ENCODE measurements at places on chromosomes 11 and 22.

DNA sequence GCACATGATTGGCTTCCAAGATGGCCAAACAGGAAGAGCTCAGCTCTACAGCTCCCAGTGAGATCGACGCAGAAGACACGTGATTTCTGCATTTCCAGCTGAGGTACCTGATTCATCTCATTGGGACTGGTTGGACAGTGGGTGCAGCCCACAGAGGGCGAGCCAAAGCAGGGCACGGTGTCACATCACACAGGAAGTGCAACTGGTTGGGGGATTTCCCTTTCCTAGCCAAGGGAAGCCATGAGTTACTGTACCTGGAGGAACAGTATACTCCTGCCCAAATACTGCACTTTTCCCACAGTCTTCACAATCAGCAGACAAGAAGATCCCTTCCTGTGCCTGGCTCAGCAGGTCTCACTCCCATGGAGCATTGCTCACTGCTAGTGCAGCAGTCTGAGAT is 131.2 kb downstream of the DLG2 start:
- no peak for DNase-seq

GRCh38 chr11:20464518-20464917 is 77.0 kb downstream of the PRMT3 start:
- DNase-seq = no peak

- no peak for DNase-seq
These were observed 950 bp upstream of the LAYN start for GRCh38 chr11:111539426-111540113.

DNA sequence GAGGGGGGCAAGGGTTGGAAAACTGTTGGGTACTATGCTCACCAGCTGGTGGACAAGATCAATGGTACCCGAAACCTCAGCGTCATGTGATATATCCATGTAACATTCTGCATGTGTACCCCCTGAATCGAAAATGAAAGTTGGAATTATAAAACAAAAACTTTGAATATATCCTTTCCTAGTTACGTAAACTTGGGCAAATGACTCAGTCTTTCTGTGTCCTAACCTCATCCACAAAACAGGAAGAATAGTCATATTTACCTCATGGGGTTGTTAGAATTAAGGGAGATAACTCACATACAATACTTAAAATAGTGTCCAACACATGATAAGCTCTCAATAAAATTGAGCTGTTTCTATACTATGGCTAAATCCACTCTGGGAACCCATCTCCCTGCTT is 620.1 kb upstream of the KIRREL3 start:
- no peak for DNase-seq

DNA sequence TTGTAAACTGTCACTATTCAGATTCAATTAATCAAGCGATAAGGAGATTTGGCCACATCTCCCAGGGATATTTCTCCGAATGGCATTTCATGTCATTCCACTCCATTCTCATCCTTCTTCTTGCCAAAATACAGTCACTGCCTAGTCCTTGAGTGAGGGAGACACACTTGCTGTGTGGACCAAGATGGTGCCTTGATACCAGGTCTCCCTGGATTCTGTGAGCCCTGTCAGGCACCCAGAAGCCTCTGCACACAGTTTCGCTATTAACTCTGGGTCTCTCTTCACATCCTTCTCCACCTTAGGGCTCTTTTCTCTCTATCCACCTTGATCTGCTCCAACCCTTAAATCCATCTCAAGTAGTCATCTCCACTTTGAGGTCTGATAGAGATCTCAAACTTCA is 119.9 kb upstream of the LMO1 start:
- DNase-seq = no peak

GRCh38 chr11:85310479-85310878 is 316.7 kb downstream of the DLG2 start:
- DNase-seq = no peak

GRCh38 chr11:72353861-72354260 is 80.5 kb downstream of the CLPB start:
- DNase-seq = no peak
